Activated T-helper 1 cell treated with anti-CD3 and anti-CD28 coated beads, Interleukin-12 subunit alpha, Interleukin-12 subunit beta, Interleukin-2, Interleukin-4 antibody, amounts not matched to agents 30 ng/mL and 10 ng/mL and 1 ng/mL, durations not matched to agents 14 hours and 24 hours and 36 hours (primary cell): ENCODE measurements at places on chromosomes 4 and X. TPM values are rescaled to one million over a fixed set of nuclear protein-coding genes. Genes with fewer than 3 reads are reported as not detected.

The MAGEA2 gene
- total RNA-seq = not detected in 2 replicates

The CD99 gene
- 421 and 437 TPM in 2 replicates for total RNA-seq

The NPY5R gene
- not detected in 2 replicates for total RNA-seq

DNA sequence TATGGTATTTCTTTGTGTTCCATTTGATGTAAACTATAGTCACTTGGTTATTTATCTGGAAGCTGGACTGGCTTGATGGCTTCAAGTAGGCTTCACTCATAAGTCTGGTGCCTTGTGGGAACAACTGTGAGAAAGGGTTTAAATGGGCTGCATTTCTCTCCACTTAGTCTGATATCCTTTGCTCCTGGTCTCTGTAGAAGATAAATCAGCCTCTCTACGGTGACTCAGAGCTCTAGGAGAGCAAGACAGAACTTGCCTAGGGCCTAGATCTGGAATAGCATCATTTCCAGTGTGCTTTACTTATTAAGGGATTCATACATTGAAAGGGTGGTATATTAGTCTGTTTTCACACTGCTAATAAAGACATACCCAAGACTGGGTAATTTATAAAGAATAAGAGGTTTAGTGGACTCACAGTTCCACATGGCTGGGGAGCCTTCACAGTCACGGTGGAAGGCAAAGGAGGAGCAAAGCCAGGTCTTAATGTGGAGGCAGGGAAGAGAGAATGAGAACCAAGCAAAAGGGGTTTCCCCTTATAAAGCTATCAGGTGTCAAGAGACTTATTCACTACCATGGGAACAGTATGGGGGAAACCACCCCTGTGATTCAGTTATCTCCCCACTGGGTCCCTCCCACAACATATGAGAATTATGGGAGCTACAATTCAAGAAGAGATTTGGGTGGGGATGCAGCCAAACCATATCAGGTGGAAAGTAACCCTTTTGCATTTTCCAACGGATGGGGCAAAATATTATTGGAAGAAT is 1746.4 kb upstream of the PCDH7 start:
- DNase-seq = no peak
- H3K27ac ChIP-seq = no peak overlapping the region
- no peak overlapping the region for H3K4me3 ChIP-seq

DNA sequence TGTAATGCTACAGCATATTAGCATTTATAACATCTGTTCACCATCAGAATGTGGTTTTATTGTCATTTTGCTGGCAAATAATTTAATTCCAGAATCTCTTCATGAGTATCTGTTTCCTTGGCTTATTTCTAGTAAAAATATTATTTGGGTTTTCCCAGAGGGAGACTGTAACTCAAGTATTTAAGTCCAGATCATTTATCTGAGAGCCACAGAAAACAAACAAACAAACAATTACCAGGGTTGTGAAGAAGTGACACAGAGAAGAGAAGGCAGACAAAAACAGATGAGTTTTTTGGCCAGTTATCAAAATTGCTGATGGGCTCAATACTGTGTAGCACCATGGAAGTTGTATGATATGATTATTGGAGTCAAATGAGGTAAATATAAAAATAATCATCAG is 515.1 kb downstream of the TECRL start:
- no peaks in the 10 kb centered on the region for H3K27me3 ChIP-seq
- H3K4me3 ChIP-seq = no peak overlapping the region
- no peak overlapping the region for H3K27ac ChIP-seq

DNA sequence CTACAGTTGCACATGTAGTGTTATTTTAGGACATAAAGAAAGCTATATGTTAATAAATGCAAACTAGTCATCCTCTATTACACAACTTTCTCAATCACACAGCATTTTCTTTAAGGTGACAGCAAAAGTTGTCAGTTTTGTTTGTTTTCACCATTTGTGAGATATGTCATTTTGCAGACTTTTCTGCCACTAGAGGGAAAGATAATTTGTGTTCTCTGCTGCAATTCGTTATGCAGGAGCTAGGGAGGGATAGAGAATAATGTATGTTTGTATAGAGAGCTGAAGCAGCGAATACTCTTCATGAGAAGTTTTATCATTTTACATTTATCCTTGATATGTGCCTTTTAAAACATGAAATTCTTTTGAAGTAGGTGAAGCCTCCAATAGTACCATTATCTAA is 670.6 kb upstream of the ATOH1 start:
- no peak overlapping the region for H3K4me3 ChIP-seq
- no peaks in the 10 kb centered on the region for H3K27me3 ChIP-seq
- no peaks in the 10 kb centered on the region for H3K36me3 ChIP-seq
- no peak overlapping the region for H3K27ac ChIP-seq
- H3K4me1 ChIP-seq = no peaks in the 10 kb centered on the region

GRCh38 chr4:89316211-89316610 is 8.6 kb upstream of the GPRIN3 start:
- no peaks in the 10 kb centered on the region for H3K27me3 ChIP-seq
- peak overlapping the region; percentile 41 for H3K4me3 ChIP-seq
- H3K27ac ChIP-seq = peak overlapping the region; percentile 84
- peaks cover 6% of the 10 kb centered on the region for H3K36me3 ChIP-seq
- H3K4me1 ChIP-seq = peaks cover 45% of the 10 kb centered on the region

The SAGE1 gene
- total RNA-seq = not detected in 2 replicates

- DNase-seq = no peak
- H3K4me3 ChIP-seq = no peak overlapping the region
- no peaks in the 10 kb centered on the region for H3K36me3 ChIP-seq
- H3K27me3 ChIP-seq = no peaks in the 10 kb centered on the region
- H3K4me1 ChIP-seq = no peaks in the 10 kb centered on the region
These were observed 375.3 kb downstream of the IDS start for GRCh38 chrX:149129767-149130166.

- H3K4me3 ChIP-seq = no peak overlapping the region
- H3K4me1 ChIP-seq = peaks cover 32% of the 10 kb centered on the region
- no peak for DNase-seq
- H3K27me3 ChIP-seq = peaks cover 5% of the 10 kb centered on the region
- peaks cover 3% of the 10 kb centered on the region for H3K36me3 ChIP-seq
These were observed 11.7 kb upstream of the EXOSC9 start for GRCh38 chr4:121789455-121789854.

GRCh38 chrX:34325460-34325859 is 193.3 kb upstream of the FAM47A start:
- no peak overlapping the region for H3K27ac ChIP-seq
- no peaks in the 10 kb centered on the region for H3K27me3 ChIP-seq
- no peak overlapping the region for H3K4me3 ChIP-seq
- H3K36me3 ChIP-seq = no peaks in the 10 kb centered on the region
- DNase-seq = no peak
- H3K4me1 ChIP-seq = no peaks in the 10 kb centered on the region

GRCh38 chrX:126551725-126552312 is 795 bp downstream of the DCAF12L1 start:
- H3K4me3 ChIP-seq = no peak overlapping the region
- no peaks in the 10 kb centered on the region for H3K36me3 ChIP-seq
- no peak for DNase-seq

DNA sequence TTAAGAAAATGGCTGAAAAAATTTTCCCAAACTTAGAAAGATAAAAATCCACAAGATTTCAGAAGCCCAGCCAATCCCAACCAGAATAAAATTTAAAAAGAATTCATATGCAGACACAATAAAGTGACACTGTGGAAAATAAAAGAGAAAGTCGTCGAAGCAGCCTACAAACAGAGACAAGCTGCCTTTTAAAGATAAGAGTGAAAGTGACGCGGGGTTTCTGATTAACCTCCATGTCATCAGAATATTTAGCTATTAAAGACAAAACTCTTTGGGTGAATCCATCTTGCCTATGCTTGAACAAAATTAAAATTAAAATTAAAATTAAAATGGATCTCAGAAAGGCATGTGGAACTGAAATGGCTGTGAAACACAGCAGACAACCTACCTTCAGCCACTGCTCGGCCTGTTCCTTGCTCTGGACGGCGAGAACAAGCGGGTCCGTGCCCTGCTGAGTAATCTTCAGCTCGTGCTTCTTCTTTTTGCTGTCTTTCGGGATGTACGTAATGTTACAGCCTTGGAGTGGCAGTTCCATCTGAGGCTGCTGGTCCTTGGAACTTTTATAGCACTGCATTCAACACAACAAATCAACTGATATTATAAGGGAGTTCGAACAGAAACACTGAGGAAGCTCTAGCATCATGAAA is 101.4 kb downstream of the AFAP1 start:
- H3K27me3 ChIP-seq = no peaks in the 10 kb centered on the region
- H3K27ac ChIP-seq = no peak overlapping the region
- H3K4me1 ChIP-seq = no peaks in the 10 kb centered on the region
- no peak for DNase-seq
- no peak overlapping the region for H3K4me3 ChIP-seq
